Erythroblast (primary cell): ENCODE measurements at places on chromosomes 7 and 10.
A peak's percentile ranks its signal among the peaks of the same experiment; 100 is the strongest.

- no peak for DNase-seq
Observed at GRCh38 chr10:49595713-49596492, 14.2 kb upstream of the SLC18A3 start.

DNA sequence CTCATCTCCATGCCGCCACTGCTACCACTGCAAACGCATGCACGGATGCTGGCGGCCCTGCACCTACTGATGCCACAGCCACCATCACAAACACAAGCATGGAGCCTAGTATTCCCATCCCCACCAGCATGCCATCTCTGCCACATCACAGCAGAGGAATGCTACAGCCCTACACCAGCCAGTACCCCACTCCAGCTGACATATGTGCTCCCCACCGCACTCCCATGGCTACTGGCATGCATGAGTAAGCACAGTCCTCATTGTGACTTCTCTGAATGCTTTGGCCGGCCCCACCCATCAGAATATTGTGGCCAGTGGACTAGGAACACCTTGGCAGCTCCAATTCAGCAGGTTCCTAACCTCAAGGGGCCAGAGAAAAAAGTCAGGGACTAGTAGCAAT, 705.5 kb downstream of the POM121L12 start:
- no peak for DNase-seq

DNA sequence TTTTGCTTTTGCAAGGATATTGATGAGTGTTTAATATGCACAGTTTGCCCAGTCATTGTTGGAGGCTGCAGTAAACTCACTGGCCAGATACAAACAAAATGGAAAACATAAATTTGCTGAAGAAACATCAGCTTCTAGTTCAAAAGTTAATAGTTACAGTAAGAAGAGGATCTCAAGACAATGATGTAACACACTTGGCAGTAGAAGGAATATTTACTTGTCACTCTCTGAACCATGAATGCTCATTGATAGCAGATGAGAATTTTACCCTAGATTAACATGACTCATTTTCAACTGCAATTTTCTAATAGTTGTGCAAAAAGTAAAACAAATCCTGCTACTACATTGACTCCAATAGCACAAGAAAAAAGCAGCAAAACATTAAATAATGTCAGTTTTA, 47.7 kb downstream of the VWC2 start:
- no peak for DNase-seq

DNA sequence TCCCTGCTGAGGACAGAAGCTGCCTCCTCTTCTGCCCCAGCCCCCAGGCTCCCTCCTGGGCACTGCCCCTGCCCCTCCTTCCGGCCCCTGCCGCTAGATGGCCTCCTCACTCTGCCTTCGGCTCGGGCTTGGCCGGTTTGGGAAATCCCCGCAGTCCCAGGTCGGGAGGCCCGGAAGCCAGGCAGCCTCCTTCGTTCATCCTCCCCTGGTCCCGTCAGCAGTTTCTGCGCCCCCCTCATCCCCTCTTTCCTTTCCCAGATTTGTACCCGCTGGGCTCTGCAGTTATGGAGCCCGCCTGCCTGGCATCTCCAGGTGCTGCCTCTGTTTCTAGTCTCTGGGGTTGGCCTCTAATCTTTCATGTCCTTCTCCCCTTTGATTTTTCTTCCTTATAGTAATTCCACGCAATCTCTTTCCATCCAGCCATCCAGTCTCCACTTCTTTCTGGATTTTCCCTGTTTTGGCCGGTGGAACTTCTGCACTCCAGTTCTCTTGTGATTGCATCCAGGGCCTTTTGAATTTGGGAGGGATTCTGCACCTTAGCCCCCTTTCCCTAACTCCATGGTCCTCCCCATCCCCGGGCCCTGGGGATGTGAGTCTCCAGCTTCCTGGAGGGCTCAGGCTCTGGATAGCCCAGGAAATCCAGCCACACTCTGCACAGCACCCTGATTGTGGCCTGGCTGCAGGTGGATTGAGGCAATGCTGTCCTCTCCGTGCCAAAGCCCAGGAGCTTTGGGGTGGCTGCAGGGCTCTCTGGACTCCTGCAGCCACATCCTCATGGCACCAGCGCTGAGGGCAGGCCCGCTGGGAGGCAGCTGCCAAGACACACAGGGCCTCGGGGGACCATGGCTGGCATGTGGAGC, 3.3 kb upstream of the SHH start:
- peak; percentile 43 for DNase-seq

- no peak for DNase-seq
Observed at GRCh38 chr7:157907091-157907490, 570.3 kb downstream of the DNAJB6 start.

DNA sequence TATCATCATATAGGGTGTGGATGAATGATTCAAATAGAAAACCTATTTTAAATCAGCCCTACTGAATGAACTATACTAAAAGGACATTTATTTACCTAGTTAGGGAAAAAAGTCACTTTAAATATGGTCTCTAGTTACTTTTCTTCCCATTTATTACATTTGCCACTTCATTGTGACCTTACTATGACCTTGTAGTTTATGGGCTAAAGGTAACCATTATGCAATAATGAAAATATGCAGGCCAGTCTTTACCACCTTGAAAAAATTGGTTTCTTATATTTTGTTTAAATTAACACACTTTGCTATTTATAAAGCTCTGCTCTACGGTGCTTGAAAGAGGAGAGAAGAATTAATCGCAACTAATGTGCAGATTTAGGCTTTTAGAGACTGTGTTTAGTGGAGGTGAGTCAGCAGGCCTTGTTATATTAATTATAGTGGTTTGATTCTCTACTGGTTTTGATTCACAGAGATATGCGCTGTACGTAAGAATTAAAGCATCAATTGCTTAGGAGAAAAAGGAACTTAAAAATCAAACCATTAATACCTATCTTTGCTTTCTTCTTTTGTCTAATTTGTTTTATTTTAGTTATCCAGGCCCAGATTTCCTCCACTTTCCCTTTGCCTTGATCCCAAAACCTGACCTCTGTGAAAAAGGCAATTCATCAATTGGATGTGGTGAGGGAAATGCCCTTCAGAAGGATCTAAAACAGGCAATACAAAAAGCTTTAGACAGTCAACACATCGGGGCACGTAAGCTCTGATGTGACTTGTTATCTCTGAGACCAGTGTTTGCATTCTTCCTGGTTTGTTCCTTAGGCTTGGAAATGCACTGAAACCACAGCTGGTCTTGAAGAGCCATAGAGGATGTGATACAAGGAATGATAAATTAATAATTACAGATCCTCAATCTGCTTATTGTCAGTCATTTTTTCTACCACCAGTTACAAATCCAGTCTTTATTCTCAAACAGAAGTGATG, 141.2 kb upstream of the HDAC9 start:
- DNase-seq, result no peak

DNA sequence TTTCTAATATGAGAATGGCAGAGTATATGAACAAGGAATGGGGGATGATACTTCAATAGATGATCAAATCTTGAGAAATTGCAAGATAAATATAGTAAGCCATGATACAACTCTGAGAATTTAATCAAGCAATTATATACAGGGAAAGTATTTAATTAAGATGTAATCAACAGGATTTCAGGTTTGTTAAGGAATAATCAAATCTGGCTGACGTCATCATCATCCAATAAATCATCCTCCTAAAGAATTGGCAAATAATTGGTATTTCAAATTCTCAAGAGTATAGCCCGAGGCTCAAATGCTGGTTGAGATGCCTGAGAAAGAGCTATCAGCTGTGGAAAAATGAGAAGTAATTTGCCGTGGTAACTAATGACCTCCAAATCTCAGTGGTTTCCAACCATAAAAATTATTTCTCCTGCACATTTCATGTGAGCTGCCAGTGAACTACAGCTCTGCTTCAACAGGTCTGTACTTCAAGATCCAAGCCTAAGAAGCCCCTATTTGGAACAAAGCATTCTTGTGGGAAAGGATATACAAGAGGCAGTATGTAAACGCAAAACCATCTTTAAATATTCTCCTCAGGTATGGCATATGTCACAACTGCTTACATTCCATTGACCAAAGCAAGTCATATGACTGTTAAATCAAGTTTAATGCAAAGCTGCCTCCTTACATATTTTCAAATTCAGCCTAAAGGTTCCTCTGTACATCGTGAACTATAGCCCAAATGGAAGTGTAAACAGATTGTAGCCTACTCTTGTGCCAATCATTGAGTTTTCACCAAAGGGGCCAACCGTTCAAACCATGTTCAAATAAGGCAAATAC, 503.0 kb downstream of the KIF20B start:
- DNase-seq, result no peak

GRCh38 chr10:3056280-3057037, 10.9 kb upstream of the PFKP start:
- DNase-seq, result no peak

- no peak for DNase-seq
Observed at GRCh38 chr7:29457141-29457561, 106.5 kb upstream of the PRR15 start.

DNA sequence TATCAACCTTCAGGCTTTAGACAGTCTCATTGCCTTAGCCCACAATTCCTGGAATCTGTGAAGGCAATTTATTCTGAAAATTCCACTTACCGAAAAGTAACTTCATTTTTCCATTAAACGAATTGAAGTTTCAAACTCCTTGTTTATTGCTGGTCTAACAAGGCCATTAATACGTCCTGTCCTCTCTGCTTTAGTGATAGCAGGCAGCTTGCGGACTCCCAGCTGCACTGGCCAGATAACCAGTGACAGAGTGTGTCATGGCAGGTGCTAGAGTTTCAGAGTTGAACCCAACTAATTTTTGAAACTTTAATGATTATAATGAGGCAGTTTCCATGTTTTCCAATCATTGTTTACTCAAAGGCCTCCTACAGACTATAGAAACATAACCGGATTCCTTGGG, 31.1 kb downstream of the LOXL4 start:
- DNase-seq, result peak; percentile 93

- no peak for DNase-seq
Observed at GRCh38 chr10:118028619-118029018, 18.1 kb downstream of the RAB11FIP2 start.

DNA sequence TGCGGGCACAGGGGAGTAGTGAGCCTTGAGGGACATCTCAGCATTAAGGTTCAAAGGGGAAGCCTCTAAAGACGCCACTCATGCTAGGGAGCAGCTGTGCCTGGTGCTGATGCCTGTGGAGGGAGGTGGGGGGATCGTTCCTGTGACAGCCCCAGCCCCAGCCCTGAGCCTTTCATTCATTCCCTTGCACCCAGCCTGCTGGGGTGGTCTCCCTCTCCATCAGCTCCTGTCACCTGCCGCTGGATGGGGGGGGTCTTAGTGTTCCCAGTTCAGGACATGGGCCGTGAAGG, 11.6 kb downstream of the ZNF316 start:
- no peak for DNase-seq

GRCh38 chr10:52491246-52491995, 177.3 kb downstream of the DKK1 start:
- DNase-seq, result no peak

GRCh38 chr10:67110286-67110685, 184.4 kb downstream of the LRRTM3 start:
- no peak for DNase-seq

- DNase-seq, result no peak
Observed at GRCh38 chr7:34190299-34190698, 285.0 kb downstream of the BMPER start.

DNA sequence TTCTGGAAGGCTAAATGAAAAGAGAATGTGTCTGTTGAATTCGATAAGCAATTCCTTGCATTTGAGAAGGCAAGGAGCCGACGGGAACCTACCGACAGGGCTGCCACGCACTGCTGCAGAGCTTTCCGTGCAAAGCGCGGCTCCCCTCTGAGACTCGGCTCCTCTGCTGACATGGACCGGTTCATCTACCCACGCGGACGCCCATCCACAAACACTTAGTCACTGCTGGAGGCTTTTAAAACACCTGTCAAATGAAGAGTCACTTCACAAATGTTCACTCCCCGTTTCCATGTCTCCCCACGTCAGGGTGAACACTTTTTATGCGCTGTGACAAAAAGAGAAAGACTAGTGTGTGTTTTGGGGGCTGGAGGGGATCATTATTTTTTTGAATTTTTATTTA, 32.0 kb downstream of the AMZ1 start:
- DNase-seq, result no peak

DNA sequence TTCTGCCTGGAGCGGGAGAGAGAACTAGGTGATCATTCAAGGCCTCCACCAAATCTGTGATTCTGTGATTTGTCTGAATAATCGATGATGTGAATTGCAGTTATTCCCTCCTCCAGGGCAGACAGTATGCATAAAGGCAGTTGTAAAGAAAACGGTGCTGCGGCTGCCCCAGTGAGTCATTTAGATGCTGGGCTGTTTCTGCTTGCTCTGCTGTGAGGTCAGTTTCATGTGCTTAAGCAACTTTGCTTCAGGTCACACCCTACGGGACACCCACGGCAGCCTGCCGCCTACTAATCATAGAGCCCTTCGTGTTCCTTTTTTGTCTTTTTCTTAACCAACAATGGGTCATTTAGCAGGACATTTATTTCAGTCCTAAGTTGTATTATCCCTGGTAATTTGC, 158.1 kb upstream of the PITRM1 start:
- DNase-seq, result no peak

DNA sequence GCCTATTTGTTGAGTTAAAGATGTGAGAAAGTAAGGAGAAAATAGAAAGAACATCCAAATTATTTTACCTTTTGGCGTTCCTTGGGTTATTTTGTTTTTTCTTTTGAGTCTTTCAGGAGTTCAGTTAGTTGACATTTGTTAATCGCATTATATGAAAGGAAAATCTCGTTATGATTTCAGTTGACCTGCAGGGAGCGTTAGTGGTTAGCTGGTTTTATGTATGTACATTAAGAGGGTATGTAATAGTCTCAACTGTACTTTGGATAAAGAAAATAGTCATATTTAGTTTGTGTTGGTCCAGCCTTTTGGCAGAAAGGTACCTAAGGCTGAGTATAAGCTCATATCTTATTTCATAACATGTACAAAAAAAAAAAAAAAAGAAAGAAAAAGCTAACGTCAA, 4.0 kb downstream of the BMPER start:
- no peak for DNase-seq

GRCh38 chr10:34049469-34049868, 715.0 kb upstream of the NRP1 start:
- no peak for DNase-seq

DNA sequence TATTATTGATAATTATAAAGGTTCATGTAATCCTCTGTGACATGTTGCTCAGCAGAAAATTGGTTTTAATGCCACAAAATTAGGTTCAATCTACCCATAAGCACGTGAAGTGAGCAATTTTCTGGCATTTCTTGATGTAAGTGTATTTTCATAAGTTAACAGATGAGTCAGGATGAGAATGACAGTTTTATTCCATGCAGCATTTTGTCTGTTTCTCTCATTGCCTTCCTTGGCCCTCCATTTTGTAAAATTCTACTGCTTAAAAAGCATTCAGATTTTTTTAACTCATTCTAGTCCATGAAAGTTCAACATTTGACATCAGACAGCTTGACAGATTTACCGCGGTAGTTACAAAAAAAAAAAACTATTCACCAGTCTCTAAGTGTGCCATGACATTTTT, 4.0 kb upstream of the GFRA1 start:
- DNase-seq, result no peak

DNA sequence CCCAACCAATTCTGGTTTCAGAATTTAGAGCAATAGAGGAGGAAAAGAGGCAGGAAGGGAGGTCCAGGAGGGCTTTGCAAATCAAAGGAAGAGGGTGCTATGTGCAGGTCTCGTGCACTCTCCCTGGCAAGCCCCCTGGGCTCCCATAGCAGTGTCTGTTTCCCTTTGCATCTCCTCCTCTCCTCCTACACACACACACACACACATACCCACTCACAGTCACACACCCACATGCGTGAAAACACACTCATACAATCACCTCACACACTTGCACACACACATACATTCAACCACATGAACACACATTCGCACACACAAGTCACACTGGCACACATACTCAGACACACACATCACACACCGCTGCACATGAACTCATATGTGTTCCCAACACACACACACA, 105.3 kb downstream of the OAT start:
- no peak for DNase-seq

- DNase-seq, result peak; percentile 68
Observed at GRCh38 chr10:5078547-5079180, 15.6 kb upstream of the AKR1C3 start.
